GM23338 (cell line): ENCODE measurements at places on chromosomes 2 and 18.

- DNase-seq: peak; percentile 40
- no peak overlapping the region for H3K27ac ChIP-seq
- no peaks in the 10 kb centered on the region for H3K27me3 ChIP-seq
- no peak overlapping the region for H3K4me3 ChIP-seq
- H3K36me3 ChIP-seq: no peaks in the 10 kb centered on the region
Observed at GRCh38 chr2:215833531-215834162, 179.7 kb downstream of the MREG start.

DNA sequence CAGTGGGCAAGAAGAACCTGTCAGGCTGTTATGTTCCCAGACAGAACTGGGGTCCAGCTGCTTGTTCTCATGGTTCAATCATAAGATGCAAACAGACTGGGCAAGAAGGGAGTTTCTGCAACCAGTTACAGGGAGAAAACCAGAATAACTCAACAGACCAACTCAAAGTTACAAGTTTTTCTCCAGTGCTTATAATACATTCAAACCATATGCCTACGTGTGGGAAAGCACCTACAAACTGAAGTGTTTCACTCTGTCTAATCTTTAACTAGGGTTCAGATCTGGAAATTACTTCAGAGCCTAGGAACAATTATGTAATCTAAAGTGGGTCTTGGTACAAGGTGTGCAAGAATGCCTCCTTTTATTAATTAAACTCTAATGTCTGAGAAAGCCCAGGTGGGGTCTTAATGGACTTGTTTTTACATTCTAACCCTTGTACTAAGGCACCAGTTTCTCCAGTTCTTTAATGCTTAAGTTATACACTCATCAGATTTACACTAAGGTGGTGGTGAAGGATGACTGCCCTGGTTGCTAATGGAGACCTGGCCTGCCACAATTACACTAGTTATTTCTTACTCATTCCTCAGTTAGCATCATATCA is 951.9 kb downstream of the TSN start:
- no peak overlapping the region for H3K4me3 ChIP-seq
- no peaks in the 10 kb centered on the region for H3K27me3 ChIP-seq
- no peak for DNase-seq
- H3K36me3 ChIP-seq: no peaks in the 10 kb centered on the region
- H3K4me1 ChIP-seq: no peaks in the 10 kb centered on the region

DNA sequence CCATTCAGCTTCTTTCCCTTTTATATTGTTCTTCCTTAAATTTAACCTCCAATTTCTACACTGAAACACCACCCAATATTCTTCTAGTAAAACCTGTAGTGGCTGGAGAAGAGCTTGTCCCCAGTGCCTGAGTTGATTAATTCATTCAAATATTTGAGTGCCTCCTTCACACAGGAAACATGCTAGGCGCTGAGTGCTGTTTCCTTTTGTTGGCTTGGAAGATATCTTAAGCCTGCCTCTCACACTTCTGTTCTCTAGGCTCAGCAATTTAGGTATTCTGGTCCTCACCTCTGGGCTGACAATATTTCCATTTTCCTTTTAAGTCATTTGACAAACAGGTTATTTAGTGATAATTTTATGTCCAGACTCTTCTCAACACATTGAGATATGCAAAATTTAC is 185.4 kb downstream of the SETBP1 start:
- DNase-seq: no peak
- H3K36me3 ChIP-seq: no peaks in the 10 kb centered on the region
- H3K4me3 ChIP-seq: no peak overlapping the region
- no peaks in the 10 kb centered on the region for H3K27me3 ChIP-seq
- H3K27ac ChIP-seq: no peak overlapping the region

DNA sequence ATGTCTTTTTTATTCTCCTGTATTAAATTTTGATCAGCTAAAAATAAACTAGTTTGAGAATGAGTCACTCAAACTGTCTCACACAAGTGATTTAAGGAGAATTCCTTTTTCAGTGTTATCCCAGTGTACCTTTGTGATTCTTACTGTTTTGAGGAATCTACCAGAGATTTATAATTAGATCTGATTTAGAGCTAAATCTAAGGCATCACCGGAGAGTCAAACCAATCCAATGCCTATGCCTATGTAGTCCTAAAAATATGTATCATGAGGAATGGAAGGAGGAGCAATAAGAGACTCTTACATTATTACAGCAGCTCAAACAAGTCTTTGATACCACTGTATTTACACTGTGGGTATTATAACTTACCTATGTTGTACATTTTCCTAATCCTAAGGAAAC is 63.4 kb upstream of the CYP20A1 start:
- H3K27me3 ChIP-seq: no peaks in the 10 kb centered on the region
- no peak for DNase-seq

- H3K36me3 ChIP-seq: no peaks in the 10 kb centered on the region
- DNase-seq: no peak
- H3K27ac ChIP-seq: no peak overlapping the region; the same call in 1 of the 2 replicates
- H3K4me1 ChIP-seq: no peaks in the 10 kb centered on the region; the same call in 1 of the 2 replicates
Observed at GRCh38 chr18:2961821-2962220, 51.1 kb downstream of the LPIN2 start.

DNA sequence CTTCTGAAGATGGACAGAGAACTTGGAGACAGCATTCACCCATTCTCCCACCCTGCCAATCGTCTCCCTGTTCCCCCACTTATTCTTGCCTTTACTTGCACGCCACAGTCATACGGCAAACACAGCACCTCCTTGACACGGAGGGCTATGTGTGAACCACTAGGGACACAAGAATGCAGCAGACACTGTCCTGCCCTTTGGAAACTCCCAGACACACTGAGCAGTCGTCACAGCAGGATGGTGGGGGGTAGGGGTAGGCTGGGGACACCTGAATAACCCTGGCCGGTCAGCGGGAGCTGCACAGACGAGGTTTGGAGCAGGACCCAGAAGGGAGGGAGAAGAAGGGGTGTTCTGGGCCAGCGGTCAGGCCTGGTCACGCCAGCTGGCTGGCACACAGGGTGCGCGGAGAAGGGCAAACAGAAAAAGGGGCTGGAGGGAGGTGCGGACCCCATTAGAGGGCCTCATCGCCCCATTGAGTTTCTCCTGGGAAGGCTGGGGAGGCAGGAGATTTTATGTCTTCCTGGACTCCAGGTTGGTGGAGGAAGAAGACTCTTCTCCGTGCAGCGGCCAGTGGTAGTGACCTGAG is 40.0 kb upstream of the FOSL2 start:
- H3K4me3 ChIP-seq: no peak overlapping the region
- no peaks in the 10 kb centered on the region for H3K27me3 ChIP-seq
- H3K27ac ChIP-seq: no peak overlapping the region
- DNase-seq: no peak

DNA sequence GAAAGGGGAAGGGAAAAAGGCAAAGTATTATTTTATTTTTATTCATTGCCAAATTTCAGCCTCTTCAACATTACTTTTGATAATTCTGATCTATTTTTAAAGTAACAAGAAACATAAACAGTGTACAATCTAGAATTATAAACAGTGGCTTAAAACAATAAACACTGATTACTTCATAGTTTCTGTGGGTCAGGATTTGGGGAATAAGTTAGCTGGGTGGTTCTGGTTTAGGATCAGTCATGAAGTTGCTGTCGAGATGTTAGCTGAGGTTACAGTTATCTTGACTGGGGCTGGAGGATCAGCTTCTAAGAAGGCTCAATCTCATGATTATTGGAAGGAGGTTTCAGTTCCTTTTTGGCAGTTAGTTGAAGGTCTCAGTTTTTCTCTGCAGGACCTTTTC is 109.2 kb downstream of the SCN2A start:
- no peak for DNase-seq
- H3K36me3 ChIP-seq: no peaks in the 10 kb centered on the region
- no peak overlapping the region for H3K27ac ChIP-seq
- no peaks in the 10 kb centered on the region for H3K4me1 ChIP-seq

- no peak for DNase-seq
- no peaks in the 10 kb centered on the region for H3K36me3 ChIP-seq
- H3K4me1 ChIP-seq: no peaks in the 10 kb centered on the region
- no peak overlapping the region for H3K4me3 ChIP-seq
- H3K27me3 ChIP-seq: no peaks in the 10 kb centered on the region
- H3K27ac ChIP-seq: no peak overlapping the region
Observed at GRCh38 chr2:23596316-23596885, 211.4 kb downstream of the KLHL29 start.

DNA sequence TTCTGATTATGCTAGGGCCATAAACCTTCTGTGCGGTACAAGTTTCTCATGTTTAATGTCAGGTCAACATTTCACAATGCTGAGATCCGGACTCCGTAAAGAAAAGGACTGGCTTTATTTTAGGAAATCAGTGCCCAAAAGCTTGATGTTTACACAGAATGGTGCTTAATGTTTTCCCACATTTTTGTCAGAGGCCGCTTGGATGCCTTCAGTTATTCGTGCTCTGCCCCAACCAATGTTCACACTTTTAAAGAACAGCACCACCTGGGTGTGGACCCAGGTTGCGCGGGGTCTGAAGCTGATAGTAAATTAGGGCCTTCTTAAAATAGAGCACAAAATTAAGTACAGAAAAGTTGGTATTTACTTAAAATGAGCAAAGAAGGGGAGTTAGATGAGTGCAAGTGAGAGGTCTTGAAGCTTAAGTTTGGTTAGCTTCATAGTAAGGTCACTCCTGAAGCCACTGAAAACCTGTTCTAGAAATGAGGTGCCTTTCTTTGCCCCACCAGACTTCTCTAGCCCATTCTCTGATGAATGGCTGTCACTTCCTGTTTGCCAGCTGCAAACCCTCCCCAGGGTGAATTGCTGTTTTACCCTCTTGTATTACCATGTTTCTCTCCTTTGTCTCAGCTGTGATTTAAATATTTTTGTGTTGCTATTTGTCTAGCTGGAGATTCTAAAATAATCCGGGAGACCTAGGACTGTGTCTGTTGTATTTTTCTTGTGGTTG is 20.5 kb downstream of the SLC3A1 start:
- no peaks in the 10 kb centered on the region for H3K27me3 ChIP-seq
- no peaks in the 10 kb centered on the region for H3K36me3 ChIP-seq
- DNase-seq: peak; percentile 66
- H3K4me3 ChIP-seq: no peak overlapping the region
- H3K4me1 ChIP-seq: 0 out of 2 replicates have a peak, but pooled peaks cover 7% of the 10 kb centered on the region

- DNase-seq: peak; percentile 59
- H3K4me3 ChIP-seq: no peak overlapping the region
- no peaks in the 10 kb centered on the region for H3K36me3 ChIP-seq
- H3K27ac ChIP-seq: no peak overlapping the region
Observed at GRCh38 chr18:62164855-62165487, 21.9 kb downstream of the PIGN start.

- no peaks in the 10 kb centered on the region for H3K27me3 ChIP-seq
- no peaks in the 10 kb centered on the region for H3K4me1 ChIP-seq
Observed at GRCh38 chr2:137348301-137348700, 583.0 kb downstream of the THSD7B start.

DNA sequence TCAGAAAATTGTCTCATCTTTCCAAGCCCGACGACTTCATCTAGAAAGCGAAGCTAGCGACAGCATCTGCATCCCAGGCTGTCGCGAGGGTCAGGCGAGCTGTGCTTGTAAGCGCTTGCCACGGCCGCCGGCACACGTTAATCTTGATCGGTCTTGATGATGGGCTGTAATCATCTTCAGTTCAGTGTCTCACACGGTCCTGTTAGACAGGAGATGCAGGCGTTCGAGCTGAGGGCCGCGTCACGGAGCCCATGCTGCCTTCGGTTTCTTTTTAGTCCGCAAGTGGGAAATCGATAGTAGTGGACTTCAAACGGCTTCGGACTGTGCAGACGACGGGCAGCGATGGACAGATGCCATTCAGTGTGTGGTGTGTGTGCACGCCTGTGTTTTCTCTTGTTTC is 43.6 kb downstream of the ADI1 start:
- H3K4me1 ChIP-seq: no peaks in the 10 kb centered on the region
- H3K27ac ChIP-seq: no peak overlapping the region
- no peak for DNase-seq
- no peaks in the 10 kb centered on the region for H3K27me3 ChIP-seq

DNA sequence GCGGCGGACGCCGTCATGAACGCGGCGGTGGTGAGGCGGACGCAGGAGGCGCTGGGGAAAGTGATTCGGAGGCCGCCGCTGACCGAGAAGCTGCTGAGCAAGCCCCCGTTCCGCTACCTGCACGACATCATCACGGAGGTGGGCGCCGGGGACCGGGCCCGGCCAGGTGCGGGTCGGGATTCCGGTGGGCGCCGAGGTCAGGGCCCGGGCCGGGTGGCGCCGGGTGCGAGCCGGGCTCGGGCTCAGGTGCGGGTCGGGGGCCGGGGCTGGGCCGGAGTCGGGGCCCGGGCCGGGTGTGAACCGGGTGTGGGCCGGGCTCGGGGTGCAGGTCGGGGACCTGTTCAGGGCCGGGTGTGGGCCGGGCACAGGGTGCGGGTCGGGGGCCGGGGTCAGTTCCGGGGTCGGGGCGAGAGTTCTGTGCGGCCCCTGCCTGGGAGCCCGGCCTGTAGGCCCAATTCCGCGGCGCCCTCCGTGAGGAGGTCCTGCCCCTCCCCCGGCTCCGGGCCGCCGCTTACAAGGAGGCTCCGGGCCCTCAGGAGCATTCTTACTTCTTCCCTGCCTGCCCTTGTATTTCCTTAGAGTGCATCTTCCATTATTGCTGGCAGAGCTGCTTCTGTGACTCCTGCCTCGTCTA is 447 bp downstream of the TRAF3IP1 start:
- no peak overlapping the region for H3K27ac ChIP-seq
- peaks cover 9% of the 10 kb centered on the region; the same call in 1 of the 2 replicates for H3K4me1 ChIP-seq
- peak; percentile 68 for DNase-seq

DNA sequence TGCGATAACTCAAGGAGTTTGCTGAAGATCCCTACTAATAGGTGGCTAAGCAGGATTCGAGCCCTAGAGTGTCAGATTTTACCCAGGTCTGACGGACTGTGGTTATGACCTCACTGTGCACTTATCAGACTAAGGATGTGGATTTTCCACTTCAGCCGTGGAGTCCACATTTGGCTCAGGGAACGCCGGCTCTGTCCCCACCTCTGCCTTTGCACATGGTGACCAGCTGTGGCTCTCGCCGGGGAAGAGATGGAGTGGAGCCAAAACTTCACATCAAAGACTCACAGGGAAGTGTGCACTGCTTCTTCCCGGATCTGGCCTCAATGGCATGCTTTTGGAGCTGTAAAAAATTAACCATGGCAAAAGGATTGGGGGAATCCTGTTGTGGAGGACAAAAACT is 249.3 kb upstream of the APCDD1 start:
- no peak overlapping the region for H3K27ac ChIP-seq
- H3K4me3 ChIP-seq: no peak overlapping the region
- H3K27me3 ChIP-seq: no peaks in the 10 kb centered on the region

- peak within 1 kb of the TSS; percentile 70 for H3K4me3 ChIP-seq
- DNase-seq: peak; percentile 69
- H3K27ac ChIP-seq: no peak within 1 kb of the TSS
- peaks cover 14% of the 10 kb centered on the region for H3K4me1 ChIP-seq
- H3K36me3 ChIP-seq: no peaks in the 10 kb centered on the region
Observed at GRCh38 chr2:27123302-27124150, at the start of gene ABHD1. TSS of gene ABHD1 (plus strand) at chr2:27123815. CDS start at chr2:27123949, 134 bp downstream.

DNA sequence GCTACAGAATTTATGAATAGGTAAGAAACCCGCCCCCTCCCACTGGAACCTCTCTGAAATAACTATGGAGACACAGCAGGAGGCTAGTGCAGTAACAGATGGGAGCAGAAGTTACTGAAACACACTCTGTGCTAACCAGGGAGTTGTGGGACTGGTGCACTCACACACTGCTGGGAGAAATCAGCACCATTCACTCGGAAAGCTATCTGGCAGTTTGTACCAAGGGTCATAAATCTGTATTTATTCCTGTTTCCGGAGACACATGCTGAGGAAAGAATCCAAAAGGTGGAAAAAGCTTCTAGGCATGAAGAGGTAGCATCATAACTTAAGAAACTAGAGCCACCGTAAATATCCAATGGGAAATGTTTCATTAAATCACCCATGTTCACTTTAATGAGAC is 39.9 kb downstream of the TGFA start:
- H3K27me3 ChIP-seq: no peaks in the 10 kb centered on the region
- H3K4me1 ChIP-seq: no peaks in the 10 kb centered on the region
- no peak overlapping the region for H3K27ac ChIP-seq
